ENCODE measurements at places on chromosomes 12 and 14. TPM values are rescaled to one million over a fixed set of nuclear protein-coding genes. Genes with fewer than 3 reads are reported as not detected.

DNA sequence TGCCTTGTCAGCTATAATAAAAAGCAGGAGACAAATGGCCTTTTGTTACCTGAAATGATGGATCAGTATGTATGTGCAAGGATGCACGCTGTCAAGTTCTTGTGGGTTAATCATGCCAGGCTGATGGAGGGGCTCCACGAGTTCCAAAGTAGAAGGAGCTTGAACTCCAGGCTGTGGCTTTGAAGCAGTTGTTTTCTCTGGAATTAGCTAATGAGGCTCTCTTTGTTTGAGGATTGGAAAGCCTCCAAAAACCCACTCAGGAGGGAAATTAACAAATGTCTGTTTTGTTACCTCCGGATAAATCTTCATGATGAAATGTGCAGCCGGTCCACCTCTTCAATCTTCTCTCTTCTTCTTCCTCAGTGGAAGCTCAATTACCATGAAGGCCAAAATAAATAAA lies 605.5 kb downstream of the DIO2 start:
- H3K27ac ChIP-seq = no peak overlapping the region
- no peaks in the 10 kb centered on the region for H3K4me1 ChIP-seq
- peak; percentile 87 for DNase-seq
- no peak overlapping the region for H3K4me3 ChIP-seq
- no peaks in the 10 kb centered on the region for H3K27me3 ChIP-seq
- no peaks in the 10 kb centered on the region for H3K36me3 ChIP-seq

The FGF6 gene
- total RNA-seq = not detected

The SLCO1B1 gene
- total RNA-seq = 0.06 TPM

- no peak for DNase-seq
- H3K27me3 ChIP-seq = no peaks in the 10 kb centered on the region
- no peaks in the 10 kb centered on the region for H3K36me3 ChIP-seq
These were observed 6.0 kb upstream of the LRP6 start for GRCh38 chr12:12272869-12273268.

The A2ML1 gene
- 3.4 TPM for total RNA-seq

The ANG gene
- 6.0 TPM for total RNA-seq

DNA sequence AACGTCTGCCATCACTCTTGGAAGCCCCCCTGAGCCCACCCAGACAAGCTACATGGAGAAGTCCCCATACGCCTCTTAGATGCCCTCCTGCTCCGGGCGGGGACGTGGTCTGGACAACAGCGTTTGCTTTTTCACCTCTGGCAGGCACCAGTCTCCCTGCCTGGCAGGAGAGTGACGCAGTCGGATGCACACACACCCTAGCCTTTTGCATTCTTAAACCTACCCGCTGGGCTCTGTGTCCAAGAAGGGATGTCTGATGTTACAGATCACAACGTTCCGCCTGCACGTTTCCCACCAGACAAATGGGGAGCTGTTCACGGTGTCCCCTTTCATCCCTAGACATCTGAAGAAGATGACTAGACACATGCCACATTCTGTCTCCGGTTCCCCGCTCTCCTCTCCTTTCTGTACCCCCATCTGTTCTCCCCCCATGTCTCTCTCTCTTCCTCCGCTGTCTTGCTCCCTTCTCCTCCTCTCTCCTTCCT lies 100.2 kb downstream of the RIMBP2 start:
- no peak overlapping the region for H3K27ac ChIP-seq
- no peaks in the 10 kb centered on the region for H3K4me1 ChIP-seq
- no peak for DNase-seq
- H3K4me3 ChIP-seq = no peak overlapping the region
- no peaks in the 10 kb centered on the region for H3K27me3 ChIP-seq
